ENCODE measurements at places on chromosomes 13 and 19.
A peak's percentile ranks its signal among the peaks of the same experiment; 100 is the strongest.

DNA sequence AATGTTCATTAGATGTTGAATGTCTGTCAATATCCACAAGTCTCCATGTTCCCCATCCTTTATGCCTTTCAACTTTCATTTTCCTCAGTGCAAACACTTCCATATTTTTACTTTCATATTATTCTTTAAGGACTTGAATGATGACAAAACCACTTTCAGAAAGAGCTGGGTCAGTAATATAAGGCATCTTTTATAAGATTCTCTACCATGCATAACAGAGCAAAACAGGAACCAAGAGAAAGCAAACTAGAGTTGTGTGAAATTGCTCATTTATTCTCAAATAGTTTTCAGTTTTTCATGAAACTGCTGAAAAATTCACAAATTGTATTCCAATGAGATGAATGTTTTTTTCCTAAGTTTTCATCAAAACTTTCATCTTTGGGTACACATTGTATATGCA, 1247.6 kb downstream of the PCDH17 start:
- H3K4me1 ChIP-seq, result no peaks in the 10 kb centered on the region
- H3K27ac ChIP-seq, result no peak overlapping the region
- DNase-seq, result no peak
- H3K36me3 ChIP-seq, result no peaks in the 10 kb centered on the region

DNA sequence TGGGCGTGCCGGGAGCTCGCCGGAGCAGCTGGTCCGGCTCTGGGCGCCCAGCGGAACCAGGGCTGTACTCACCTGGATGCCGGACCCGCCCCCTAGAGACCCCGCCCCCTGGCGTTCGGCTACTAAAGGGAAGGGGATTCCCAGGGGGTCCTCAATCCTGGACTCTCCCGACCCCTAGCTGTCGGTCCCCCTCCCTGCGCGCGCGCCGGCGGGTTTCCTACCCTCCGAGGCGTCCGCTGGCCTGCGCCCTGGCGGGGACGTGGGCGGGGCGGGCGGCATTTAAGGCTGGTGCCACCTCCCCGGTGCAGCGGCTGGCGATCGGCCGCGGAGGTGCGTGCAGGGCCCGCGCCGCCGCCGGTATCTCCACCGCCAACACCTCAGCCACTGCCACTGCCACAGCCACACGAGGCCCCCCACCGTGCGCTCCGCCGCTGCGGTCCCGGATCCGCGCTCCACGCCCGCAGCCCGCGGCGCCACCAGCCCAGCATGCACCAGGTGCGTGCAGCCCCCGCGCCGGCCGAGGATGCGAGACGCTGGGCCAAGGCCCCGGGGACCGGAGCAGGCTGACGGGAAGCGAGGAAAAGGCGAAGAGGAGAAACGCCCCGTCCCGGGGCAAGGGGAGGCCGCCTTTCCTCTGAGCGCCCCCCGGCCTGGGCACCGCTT, at the start of gene ATP12A:
Gene ATP12A (plus strand): TSS at position 151 of the 663 bp plus-strand sequence. CDS start 336 bp downstream, at position 487.
- peaks cover 11% of the 10 kb centered on the region for H3K4me1 ChIP-seq
- no peak for DNase-seq
- peaks cover 12% of the 10 kb centered on the region for H3K27me3 ChIP-seq
- H3K27ac ChIP-seq, result no peak within 1 kb of the TSS
- H3K4me3 ChIP-seq, result peak within 1 kb of the TSS; percentile 36
- H3K36me3 ChIP-seq, result no peaks in the 10 kb centered on the region

DNA sequence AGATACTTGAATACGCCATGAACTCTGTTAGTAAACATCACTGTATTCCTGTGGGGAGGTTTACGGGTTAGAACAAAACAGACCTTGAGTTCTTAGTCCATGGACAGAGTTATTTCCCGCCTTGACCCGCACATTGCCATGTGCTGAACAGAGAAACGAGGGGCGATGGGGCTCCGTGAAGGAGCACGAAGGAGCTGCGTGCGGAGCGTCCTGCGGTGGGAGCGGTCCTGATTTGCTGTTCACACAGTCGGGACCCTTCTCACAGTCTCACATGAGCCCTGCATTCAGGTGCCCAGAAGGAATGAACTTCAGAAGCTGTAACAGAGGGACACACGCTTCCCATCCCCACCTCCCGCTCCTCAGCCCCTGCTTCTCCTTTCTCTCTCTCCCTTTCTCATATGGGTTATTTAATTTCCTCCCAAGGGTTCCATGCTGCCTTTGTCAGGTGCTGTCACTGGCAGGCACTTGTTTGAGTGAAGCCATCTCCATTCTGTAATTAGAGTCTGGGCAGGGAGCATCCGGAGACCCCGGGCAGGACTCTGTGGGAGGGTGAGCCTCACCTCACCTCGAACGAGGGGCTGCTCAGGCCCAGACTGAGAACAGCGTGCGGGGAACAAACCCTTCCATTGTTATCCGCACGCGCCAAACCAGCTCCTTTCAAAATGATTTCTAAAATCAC, 76.9 kb downstream of the TEX29 start:
- peak; percentile 58 for DNase-seq
- H3K27ac ChIP-seq, result no peak overlapping the region
- H3K4me3 ChIP-seq, result no peak overlapping the region
- no peaks in the 10 kb centered on the region for H3K27me3 ChIP-seq

- peak overlapping the region; percentile 93 for H3K27ac ChIP-seq
- peaks cover 39% of the 10 kb centered on the region for H3K4me1 ChIP-seq
- peak overlapping the region; percentile 82 for H3K4me3 ChIP-seq
- no peaks in the 10 kb centered on the region for H3K36me3 ChIP-seq
These were observed 632 bp upstream of the MTIF3 start for GRCh38 chr13:27450921-27451471.

GRCh38 chr19:1387684-1388636, 4.3 kb downstream of the NDUFS7 start:
- H3K4me3 ChIP-seq, result no peak overlapping the region
- DNase-seq, result no peak
- H3K27me3 ChIP-seq, result no peaks in the 10 kb centered on the region
- H3K4me1 ChIP-seq, result peaks cover 38% of the 10 kb centered on the region
- no peak overlapping the region for H3K27ac ChIP-seq
